ENCODE measurements at places on chromosomes 6 and 20. TPM values are rescaled to one million over a fixed set of nuclear protein-coding genes. Genes with fewer than 3 reads are reported as not detected.

The EDN3 gene
- total RNA-seq: not detected

GRCh38 chr6:142478117-142478516, 176.3 kb downstream of the ADGRG6 start:
- no peak for DNase-seq

DNA sequence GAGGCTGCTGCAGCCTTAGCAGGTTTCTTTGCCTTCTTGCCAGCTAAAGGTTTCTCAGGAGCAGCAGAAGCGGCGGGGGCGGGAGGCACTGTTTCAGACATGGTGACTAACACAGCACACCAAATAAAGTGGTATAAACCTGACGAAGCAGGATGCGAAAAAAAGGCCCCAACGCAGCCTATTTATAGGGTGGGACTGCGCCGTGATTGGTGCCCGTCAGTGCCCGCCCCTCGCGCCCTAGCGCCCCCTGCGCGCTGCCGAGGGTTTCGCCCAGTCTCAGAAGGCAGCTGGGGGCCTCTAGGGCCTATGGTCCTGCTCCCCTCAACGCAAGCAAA, 55.0 kb downstream of the TRIM38 start:
- DNase-seq: no peak

GRCh38 chr20:5770231-5770986, 20.2 kb downstream of the SHLD1 start:
- no peak for DNase-seq

The TLDC2 gene
- 0.14 TPM for total RNA-seq

- DNase-seq: no peak
Measured at GRCh38 chr6:168507730-168508129, 66.7 kb downstream of the SMOC2 start.

GRCh38 chr6:85418059-85418458, 31.8 kb upstream of the NT5E start:
- peak; percentile 23 for DNase-seq

DNA sequence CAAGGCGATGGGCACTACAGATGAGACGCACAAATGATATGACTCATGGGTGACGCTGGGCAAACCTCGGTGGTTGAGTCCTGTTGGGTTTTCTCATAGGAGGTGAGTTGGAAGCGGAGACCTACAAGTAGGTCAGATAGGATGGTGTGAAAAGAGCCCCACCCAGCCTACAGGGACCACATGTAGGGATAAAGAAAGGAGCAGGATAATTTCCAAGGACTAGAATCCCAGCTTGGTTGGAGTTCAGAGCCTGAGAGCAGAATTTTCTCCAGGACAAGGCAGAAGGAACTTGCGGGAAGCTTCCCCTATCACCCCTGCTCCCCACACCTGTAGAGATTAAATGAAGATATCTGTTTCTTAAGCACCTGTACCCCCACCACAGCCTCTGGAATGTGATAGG, 489.7 kb upstream of the CDH4 start:
- DNase-seq: no peak

DNA sequence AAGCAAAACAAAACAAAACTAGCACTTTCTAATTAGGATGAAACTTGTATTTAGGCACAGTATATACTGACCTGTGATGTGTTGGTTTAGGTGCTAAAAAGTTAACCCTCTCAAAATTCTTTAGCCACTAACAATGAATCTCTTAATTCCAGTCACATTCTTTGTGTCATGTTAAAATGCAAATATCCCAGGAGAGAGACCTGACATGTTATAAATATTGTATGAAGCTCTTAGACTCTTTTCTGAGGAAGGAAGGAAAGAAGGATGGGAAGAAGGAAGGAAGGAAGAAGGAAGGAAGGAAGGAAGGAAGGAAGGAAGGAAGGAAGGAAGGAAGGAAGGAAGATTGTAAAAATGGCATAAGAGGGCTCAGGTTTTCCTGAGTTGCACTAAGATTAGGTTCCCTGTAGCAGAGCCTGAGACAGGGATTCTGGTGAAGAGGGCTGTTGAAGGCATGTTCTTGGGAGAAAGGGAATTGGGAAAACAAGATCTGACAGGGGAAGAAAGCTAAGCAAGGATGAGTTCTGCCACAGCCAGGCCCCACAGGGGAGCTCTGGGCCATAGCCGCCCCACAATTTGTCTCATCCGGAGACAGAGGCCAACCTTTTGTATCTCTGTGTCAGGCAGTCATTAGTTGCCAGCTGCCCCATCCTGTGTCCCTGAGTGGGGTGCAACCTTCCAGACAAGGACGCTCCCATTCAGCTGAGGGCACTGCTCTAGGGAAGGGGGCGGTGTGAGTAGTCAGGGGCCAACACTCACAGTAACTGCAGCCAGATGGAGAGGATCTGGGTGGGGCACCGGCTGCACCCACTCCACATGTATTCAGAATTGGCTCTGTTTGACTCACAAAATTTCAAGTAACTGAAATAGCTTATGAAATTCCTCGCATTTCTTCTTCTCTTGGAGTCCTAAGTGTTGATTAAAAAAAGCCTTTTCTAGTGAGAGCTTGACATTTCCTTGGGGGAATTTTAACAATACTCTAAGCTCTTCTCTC, 189.3 kb upstream of the ARG1 start:
- DNase-seq: no peak

DNA sequence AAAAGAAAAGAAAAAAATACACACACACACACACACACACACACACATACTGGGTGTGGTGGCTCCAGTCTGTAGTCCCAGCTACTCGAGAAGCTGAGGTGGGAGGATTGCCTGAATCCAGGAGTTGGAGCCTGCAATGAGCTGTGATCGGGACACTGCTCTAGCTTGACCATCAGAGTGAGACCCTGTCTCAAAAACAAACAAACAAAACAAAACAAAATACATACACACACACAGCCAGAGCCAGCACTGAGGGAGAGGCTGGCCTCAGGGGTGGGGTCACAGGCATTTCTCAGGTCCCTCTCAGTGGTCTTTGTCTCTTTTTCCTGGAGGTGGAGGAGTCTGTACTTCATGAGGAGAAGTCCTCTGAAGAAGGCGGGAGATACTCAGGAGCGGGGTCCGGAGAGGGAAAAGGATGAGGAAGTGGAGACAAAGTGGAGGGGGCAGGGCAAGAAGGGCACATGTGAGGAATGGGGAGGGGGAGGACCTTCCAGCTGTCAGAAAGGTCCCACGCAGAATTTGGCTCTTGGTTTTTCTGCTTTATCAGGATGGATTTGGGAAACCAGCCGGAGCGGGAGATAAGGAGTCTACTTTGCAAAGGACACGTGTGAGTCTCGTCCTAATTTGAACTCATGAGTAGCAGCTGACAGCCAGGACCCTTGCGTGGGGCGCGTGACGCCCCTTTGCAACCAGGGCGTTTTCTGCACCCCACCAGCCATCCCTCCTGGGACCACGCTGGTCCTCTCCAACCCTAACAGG, 7.7 kb upstream of the MICB start:
- DNase-seq: no peak

All from kidney epithelial cell (primary cell).